Right ventricle myocardium superior (tissue), 1 donor: ENCODE measurements at places on chromosomes 2 and 18. TPM values are rescaled to one million over a fixed set of nuclear protein-coding genes. Genes with fewer than 3 reads are reported as not detected.

The ALK gene
- 0.16 TPM for total RNA-seq

The REG1B gene
- not detected for total RNA-seq

The TMEM150A gene
- 9.5 TPM for total RNA-seq

The ZNF804A gene
- not detected for total RNA-seq

The C2orf78 gene
- total RNA-seq = not detected

The LRP1B gene
- 0.08 TPM for total RNA-seq

The RAD51AP2 gene
- total RNA-seq = 0.16 TPM

The RTP5 gene
- not detected for total RNA-seq

The SERPINB13 gene
- total RNA-seq = not detected

The TRIM43 gene
- not detected for total RNA-seq

The ANKRD29 gene
- total RNA-seq = 7.0 TPM

The PLEKHH2 gene
- total RNA-seq = 1.2 TPM

The SLC5A7 gene
- 0.19 TPM for total RNA-seq

The SP140L gene
- total RNA-seq = 5.5 TPM

DNA sequence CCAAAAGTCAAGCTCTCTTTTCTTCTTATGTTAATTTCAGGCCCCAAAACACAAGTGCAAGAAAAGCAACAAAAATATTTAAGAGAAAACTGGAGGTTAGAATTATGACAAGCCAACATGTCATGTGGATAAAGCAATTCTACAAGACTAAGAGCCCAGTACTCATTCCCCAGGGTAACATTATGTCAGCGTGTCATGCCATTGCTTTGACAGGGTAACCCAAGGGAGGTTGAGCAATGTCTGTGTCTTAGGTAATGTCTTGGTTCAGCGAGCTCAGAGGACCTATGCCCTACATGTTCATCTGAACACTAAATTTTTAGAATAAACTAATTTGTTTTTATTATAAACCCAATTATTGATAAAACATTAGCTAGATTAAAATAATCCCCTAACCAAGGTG is 173.2 kb upstream of the ZNF804A start:
- DNase-seq = no peak

GRCh38 chr18:56575819-56576663 is 62.4 kb downstream of the TXNL1 start:
- no peak for DNase-seq

DNA sequence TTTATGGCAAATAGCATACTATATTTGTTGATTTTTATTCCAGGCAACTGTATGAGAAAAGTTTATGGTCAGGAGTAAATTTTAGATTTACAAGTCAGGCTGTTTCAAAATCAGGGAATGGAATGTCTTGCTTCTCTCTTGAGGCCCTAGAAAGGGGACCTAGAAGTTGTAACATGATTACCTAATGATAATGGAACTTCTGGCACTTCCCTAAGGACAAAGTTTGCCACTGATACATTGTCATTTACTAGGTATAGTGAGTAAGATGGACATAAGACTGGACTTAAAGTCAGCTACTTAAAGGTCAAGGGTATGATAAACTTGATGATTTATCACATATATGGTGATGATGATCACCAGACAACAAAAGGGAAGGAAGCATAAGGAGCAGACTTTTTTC is 103.3 kb upstream of the VRK2 start:
- no peak for DNase-seq

DNA sequence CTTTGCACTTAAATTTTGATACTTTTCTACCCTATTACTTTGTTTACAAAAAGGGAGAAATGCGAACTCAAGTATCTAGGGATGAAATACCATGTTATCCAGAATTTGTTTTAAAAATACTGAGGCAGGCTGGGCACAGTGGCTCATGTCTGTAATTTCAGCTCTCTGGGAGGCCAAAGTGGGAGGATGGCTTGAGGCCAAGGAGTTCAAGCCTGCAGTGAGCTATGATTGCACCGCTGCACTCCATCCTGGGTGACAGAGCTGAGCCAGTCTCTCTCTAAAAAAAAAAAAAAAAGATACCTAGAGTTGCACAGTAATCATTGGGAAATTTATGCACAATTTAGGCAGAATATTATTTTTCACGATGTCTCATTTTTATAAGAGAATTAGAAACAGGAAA is 12.4 kb upstream of the VAPA start:
- no peak for DNase-seq

- peak; percentile 83 for DNase-seq
Observed at GRCh38 chr2:95076705-95077529, 44.7 kb downstream of the MRPS5 start.

DNA sequence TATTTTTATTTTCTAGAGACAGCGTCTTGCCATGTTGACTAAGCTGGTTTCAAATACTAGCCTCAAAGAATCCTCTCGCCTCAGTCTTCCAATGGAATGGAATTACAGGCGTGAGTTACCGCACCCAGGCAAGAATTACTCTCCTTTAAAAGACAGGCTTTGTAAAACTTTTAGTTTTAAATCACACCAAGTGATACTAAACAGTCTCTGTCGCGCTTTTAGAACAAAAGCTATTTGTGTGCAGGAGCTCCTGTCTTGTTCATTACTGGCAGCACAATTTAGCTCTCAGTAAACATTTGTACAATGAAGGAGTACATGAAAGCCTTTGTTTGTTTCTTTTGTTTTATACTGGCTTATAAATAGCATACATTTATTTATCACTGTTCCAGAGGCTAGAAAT is 1719.2 kb upstream of the PIK3C3 start:
- DNase-seq = no peak

DNA sequence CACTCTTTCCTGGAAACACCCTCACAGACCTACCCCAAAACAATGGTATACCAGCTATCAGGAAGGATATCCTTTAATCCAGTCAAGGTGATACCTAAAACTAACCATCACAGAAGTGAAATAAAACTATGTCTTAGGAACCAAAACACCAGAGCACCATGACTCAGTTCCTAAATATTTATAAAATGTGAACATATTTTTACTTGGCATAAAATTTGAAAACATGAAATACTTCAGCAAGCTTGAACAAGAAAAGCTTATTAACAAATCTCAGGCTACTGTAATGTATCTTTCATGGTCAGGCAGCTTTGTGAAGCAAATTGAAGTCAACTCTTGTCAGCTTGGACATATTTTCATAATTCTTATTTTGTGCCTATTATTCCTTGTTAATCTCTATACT is 440.8 kb upstream of the CDH20 start:
- DNase-seq = no peak

- DNase-seq = peak; percentile 38
Observed at GRCh38 chr2:233446606-233447305, 92.5 kb downstream of the DGKD start.

DNA sequence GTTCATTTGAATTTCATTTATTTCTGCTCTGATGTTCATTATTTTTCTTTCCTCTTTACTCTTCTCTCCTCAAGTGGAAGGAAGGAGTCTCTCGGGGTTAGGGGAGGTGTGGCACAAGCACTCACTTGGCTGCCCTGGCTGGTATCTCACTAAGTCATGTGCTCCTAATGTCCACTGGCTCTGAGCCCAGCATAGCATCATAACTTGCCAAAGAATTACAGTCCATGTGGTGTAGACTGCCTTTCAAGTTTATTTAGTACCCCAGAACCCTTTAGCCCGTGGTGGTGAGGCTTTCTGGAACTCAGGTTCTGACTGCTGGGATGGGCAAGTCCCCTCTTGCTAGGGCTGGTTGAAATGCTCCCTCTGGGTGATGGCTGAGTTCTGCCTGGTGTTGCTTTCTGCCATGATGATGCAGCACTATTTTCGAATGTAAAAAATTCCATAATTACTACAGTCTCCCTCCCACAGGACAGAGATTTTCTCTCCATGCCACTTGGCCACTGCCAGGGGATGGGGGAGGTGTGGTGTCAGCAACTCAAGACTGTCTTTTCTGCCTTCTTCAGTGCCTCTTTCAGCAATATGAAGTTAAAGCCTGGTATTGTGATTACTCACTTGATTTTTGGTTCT is 22.2 kb downstream of the SPAG16 start:
- DNase-seq = peak; percentile 46

DNA sequence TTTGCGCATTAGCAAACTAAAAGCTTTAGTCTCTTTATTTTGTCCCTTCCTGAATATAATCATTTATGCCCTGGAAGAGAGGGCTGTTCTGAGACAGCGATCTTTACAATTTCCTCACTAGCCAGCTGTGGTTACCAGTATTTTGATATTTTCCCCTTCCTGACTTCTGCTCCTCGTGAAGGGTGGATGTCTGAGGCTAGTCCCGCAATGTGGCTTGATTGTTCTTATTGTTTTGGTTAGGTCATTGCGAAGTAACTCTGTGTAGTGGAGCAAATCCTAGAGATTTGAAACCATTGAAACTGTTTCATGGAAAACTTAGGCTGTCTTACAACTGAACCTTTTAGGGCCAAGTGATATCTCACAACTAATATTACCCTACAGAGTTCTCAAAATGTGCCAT is 2.4 kb downstream of the MRPL33 start:
- DNase-seq = no peak

DNA sequence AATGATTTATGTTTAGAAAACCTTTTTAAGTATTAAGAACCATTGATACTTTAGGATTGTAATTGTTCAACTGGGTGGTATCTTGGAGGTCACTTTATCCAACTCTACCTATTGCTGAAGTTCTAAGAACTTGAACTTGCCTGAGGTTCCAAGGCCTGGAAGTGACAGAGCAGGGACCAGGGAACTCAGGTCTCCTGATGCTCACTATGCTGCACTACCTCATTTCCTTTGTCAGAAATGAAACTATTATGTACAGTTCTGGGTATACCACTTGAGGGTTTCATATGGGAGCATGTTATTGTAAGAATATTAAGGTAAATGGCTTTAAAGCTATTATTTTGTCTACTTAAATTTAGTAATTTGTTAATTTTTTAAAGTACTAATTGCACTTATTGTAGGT is 3.0 kb downstream of the MBD5 start:
- DNase-seq = no peak

DNA sequence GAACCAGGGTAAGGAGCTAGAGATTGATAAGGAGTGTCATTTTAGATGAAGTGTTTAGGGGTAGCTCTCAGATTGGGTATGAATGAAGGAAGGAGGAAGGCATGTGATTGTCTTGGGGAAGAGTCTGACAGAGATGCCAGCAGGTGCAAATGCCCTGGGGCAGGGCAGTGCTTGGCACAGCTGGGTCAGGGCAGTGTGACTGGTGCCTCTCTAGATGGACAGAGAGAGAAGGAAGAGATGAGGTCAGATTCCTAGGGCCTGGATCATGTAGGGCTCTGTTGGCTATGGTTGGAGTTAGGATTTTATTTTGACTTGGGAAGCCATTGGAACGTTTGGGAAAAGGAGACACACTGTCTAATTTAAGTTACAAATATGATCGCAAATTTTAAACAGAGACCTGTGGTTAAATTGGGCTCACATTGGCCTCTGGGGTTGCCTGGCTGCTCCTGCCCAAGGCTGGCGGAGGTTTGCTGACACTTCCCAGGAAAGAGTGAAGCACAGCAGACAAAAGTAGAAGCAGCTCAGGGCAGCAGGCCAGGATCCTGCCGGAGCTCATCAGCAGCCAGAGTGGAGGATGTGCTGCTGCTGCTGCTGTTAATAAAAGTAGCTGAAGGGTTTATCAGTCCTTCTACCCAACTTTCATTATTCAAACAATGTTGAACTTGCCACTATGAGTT is 32.7 kb upstream of the FHL2 start:
- DNase-seq = peak; percentile 79

- DNase-seq = no peak
Observed at GRCh38 chr2:95530734-95531133, 46.2 kb upstream of the TRIM43B start.

DNA sequence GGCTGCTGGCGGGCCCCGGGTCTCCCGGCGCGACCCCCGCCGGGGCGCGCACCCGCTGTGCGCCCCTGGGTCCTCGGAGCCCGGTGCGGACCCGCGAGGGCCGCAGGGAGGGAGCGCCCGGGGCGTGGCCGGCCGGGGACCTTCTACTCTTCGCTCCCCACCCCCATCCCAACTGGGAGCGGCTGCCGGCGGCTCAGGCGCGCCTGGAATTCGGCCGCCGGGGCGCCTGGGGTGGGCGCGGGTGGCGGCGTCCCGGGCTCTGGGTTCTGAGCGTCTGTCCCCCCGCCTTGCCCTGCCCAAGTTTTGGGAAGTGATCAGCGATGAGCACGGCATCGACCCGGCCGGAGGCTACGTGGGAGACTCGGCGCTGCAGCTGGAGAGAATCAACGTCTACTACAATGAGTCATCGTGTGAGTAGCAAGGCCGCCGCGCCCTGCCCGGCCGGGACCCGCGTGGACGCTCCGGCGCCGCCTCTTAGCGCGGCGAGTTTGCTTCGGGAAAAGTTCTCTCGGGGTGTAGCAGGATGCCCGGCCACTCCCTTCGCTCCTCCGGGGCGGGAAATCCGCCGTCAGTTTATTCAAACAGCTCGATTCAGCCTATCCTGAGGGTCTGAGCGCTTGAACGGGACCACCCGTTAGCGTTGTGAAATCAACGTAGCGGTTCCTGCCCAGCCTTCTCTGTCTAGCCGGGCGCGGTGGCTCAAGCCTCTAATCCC is 502 bp downstream of the TUBB6 start:
- peak; percentile 93 for DNase-seq

- no peak for DNase-seq
Observed at GRCh38 chr2:46564811-46565241, 85.5 kb downstream of the TMEM247 start.

DNA sequence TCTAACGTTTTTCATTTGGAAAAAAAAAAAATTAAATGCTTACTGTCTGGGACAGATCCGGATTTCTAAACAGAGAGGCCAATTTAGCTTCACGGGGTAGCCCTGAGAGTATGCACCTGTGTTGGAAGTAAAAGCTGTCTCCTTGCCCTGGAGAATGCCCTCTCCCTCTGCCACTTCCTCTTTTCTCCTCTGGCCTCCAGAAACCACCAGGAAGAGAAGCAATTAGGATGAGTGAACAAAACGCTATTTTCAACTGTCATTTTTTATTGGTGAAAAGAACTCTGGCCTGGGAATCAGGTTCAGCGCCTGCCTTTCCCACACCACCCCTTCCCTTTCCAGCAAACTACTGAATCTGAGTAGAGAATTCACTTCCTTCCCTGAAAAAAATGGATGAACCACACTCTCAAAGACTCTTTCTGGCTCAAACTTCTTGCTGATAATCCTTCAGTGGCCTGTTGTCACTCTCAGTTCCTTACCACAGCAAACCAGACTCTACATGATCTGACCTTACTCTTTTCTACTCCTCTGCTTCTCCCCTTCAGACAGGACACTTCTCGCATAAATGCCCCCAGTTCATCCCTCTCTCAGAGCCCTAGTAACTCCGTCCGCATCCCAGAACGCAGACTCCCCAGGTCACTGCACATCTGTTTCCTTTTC is 29.8 kb downstream of the KLF7 start:
- no peak for DNase-seq

DNA sequence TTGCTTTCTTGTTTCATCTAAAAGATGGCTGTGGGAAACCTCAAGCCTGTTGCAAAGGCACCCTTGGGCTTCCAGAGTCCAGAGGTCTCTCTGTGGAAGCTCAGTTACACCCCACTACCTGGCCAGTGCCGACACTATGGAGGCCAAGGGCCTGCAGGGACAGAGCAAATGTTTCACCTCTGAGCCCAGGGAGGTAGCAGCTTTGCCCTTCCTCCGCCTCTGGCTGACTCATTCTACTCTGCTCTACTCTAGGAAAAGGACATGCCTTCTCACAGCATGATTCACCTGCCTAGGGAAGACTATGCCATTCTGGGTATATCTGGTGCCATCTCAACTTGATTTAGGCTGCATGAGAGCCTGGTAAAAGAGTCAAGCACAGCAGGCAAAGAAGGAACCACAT is 12.2 kb downstream of the MYOM1 start:
- no peak for DNase-seq
